T-helper 22 cell (primary cell): ENCODE measurements at places on chromosomes 1 and 21.

DNA sequence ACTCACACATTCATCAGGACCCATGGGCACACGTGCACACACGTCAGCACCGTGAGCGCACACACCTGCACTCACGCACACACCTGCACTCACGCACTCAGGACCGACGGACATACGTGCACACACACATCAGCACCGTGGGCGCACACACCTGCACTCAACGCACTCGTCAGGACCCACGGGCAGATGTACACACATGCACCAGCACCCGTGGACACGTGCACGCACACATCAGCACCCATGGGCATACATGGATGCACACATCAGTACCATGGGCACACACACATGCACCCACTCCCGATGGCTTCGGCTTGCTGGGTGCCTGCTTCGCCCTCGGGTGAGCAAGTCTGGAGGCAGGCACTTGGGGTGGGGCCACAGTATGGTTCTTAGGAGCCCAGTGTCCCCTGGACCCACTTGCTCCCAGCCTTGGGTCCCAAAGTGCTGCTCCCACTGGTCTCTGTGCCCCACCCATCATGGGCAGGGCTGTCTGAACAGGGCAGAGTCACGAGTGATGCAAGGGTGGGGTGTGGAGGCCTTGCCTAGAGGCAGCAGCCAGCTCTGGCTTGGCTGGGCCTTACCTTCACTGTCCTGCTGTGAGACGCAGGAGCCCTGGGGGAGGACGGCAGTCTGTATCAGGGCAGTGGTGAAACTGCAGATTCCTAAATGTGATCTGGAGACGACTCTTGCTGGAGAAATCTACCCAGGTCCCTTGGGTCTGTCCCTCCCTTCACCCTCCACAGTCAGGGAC is 49.8 kb downstream of the SKI start:
- no peak for DNase-seq

GRCh38 chr1:231926340-231926739 is 299.8 kb downstream of the DISC1 start:
- no peak for DNase-seq

GRCh38 chr1:53594391-53595180 is 135.4 kb downstream of the DMRTB1 start:
- DNase-seq = no peak

- DNase-seq = no peak
Observed at GRCh38 chr1:96427616-96428015, 294.0 kb upstream of the PTBP2 start.

DNA sequence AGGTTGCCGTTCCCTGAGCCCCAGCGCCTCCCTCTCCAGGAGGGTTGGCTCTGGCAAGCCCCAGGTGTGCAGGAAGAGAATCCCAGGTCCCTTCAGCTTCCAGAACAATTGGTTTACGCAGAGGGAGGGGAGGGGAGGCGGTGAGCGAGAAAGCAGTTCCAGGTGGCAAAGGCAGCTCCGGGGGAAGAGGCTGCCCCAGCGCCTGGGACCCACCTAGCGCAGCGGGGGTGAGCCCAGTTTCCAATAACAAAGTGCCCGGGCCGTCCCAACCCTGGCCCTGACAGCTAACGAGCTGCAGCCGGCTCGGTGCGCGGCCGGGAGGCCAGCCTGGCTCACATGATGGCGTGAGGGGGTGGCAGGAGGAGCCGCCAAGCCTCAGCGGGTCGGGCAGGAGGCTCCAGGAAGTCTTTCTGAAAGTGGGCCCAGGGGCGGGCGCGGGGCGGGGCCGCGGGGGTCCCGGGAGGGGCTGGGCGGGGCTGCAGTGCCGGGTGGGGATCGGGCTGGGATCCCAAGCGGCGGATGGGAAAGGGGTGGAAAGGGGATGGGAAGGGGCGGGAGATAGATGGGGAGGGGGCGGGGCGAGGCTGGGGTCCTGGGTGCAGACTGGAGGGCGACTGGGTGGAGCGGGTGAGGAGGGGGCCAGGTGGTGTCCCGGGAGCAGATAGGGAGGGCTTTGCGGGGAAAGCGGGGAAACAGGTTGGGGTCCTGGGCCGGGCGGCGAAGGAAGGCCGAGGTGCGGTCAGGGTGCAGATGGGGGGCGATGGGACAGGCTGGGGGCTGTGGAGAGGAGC is 22.8 kb downstream of the DHRS3 start:
- no peak for DNase-seq

DNA sequence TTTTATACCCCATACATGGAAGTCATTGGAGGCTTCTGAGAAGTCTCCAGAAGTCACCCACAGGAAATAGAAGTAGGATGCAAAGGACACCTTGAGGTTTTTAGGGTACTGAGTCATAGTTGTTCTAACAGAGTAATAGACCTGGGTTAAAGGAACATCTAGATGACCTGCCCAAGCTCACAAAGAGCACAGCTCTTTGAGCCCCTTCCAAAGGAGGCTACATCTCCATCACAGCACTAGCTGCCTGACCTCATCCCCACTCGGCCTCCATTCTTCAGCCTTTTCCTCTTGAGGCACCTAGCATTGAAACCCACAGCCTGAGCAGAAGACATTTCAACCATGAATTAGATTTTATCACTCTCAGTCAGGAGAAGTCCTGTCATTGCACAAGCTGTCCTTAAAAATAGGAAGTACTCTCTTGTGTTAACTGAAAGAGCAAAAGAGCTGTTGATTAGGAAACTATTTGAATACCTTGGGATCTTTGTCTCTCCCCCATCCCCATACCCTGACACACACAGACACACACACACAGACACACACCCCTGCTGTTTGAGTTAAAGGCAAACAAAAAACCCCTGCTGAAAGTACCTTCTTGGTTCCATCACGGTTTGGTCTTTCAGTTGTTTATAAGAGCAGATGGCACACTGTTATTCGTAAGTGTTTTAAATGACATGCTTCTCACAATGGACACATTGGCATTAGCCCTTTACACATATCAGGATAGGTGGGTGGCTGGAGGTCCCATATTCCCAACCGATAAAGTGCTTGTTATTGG is 22.2 kb downstream of the MKNK1 start:
- peak; percentile 1 for DNase-seq

GRCh38 chr1:204592246-204592948 is 76.2 kb downstream of the MDM4 start:
- DNase-seq = no peak

- no peak for DNase-seq
Observed at GRCh38 chr1:228280961-228281591, 73.2 kb downstream of the OBSCN start.

- no peak for DNase-seq
Observed at GRCh38 chr21:43654806-43655489, 4.3 kb downstream of the HSF2BP start.

DNA sequence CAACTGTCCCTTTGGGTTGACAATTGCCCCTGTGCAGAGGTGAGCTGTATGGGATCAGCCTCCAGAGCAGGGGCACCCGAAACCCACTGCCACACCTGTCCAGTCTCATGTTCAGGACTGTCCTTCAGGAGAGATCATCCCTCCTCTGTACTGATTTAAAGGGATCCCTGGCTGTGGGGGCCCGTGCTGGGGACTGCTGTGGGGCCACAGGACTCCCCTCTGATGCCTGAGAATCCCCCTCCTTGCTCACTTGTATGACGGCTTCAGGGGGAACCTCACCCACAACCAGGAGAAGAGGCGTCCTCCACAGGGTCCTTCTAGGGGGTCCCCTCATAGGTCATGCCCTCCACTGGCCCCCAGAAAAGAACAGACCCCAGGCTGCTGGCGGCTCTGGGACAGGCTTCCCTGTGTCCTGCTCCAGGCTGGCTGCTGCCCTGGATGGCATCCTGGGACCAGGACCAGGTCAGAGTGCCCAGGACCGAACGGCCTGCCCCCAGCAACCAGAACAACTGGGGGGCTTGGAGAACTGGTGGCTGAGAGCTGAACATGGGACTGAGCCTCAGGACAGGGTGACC is 77.5 kb upstream of the ACTRT2 start:
- DNase-seq = no peak

DNA sequence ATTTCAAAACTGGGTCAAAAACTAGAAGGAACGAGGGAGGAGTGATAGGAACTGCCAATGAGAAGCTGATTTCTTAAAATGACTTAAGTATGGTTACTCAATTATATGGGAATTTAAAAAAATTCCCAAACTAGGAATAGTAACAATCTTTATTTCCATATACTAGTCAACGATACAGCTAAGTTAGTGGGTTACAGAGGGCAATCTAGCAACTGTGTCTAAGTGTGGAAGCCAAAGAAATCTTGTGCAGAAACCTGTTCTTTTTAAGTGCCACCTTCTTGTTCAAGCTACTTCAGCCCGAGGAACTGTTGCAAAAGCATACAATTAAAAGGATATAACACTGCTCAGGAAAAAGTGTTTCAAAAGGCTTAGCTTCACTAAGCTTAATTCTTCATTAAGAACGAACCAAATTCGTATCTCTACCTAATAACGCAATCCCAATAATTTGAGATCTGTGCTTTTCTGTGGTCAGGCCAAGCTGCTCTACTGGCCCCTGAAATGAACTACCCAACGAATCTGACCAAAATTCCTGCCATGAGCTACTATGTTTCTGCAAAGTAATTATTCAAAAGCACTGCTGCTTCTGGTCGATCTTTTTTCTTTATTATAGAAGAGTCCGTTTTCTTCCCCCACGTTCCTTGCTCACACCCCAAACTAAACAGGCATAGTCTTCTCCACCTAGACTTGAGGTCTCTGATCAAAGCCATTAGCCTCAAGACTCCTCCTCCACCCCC is 1.8 kb downstream of the USP24 start:
- no peak for DNase-seq

DNA sequence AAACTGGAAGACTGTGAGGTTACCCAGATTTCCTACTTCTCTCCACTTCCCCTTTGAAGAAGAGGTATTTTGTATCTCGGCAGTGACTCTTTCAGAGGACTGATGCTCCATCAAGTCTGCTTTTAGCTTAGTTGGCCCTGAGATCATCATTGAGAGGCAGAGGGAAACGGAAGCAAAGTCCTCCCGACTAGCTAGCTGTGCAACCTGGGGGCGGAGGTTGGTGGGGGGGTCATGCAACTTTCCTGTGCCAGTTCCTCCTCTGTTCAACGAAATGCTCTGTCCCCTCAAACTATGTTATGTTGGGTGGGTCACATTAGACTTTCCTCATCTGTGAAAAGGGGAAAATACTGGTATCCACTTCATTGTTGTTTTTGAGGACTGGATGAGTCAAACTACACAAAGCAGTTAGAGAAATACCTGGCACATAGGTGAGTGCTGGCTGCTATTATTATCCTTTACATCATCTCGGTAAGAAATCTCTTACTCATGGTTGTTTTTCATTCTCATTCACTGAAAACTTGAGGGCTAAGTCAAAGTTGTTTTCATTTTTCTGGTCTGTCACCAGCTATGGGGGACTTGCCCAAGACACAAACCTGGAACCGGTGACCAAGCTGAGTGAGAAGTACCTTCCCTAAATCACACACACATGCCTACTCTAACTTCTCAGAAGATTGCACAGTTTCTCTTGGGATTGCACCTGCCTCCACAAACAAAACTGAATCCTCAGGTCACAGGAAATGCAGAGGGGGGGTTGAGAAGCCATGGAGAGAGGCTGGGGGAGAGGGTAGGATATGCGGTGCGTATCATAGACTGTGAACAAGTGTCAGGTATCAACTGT is 83.3 kb downstream of the ABCA4 start:
- DNase-seq = no peak

DNA sequence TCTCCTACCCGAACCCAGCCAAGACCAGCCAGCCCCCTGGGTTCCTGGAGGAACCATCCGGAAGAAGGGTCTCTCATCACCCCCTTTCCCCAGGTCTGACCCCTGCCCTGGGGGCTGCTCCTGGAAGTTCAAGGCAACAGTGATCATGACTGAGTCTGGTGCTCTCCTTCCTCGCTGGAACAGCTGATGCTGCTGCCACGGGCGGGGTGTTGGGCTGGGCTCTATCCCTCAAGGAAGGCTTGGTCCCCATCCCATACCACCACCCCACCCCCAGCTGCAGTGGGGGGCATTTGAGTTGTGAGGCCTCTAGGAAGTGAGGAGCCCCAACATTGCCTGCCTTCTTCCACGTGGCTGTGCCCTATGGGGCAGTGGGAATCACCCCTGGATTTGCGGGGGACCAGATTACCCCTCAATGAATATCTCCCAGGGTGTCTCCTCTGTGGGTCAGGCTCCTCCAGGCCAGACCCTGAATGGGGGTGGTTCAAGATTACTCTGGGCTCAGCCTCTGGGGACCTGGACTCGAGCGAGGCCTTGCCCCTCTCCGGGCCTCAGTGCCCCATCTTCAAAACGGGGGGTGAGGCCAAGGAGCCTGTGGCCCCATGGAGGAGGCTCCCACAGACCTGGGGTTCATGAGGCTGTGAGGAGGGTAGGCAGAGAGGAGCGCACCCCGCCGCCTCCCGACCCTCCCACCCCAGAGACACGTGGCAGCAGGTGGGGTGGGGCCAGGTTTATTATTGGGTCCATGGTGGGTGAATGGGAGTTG is 2.8 kb downstream of the MASP2 start:
- no peak for DNase-seq

GRCh38 chr1:38029685-38030511 is 16.7 kb downstream of the POU3F1 start:
- DNase-seq = peak; percentile 20

GRCh38 chr21:28550057-28550825 is 442.4 kb downstream of the LTN1 start:
- no peak for DNase-seq

GRCh38 chr1:82485591-82486369 is 685.0 kb downstream of the ADGRL2 start:
- no peak for DNase-seq

- no peak for DNase-seq
Observed at GRCh38 chr1:187374082-187374481, 545.3 kb downstream of the PLA2G4A start.

GRCh38 chr1:167995038-167995437 is 58.2 kb upstream of the MPC2 start:
- DNase-seq = no peak

GRCh38 chr1:113701429-113701828 is 57.9 kb downstream of the PHTF1 start:
- DNase-seq = no peak

DNA sequence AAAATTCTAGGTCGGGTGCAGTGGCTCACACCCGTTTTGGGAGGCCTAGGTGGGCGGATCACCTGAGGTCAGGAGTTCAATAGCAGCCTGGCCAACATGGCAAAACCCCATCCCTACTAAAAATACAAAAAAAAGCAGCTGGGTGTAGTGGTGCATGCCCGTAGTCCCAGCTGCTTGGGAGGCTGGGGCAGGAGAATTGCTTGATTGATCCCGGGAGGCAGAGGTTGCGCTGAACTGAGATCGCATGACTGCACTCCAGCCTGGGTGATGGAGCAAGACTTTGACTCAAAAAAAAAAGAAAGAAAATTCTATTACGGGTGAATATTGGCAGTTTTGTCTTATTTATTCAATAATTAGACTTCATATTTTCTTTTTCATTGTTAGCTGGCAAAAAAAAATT is 62.1 kb downstream of the SNX7 start:
- no peak for DNase-seq
